ENCODE measurements at places on chromosomes 16 and 17.

GRCh38 chr17:22266231-22266630 lies 573.9 kb downstream of the KCNJ18 start:
- no peak for DNase-seq

GRCh38 chr16:21338537-21339268 lies 60.6 kb upstream of the CRYM start:
- no peak for DNase-seq

- DNase-seq: peak; percentile 63
Measured at GRCh38 chr16:87740441-87740840, 25.3 kb downstream of the KLHDC4 start.

DNA sequence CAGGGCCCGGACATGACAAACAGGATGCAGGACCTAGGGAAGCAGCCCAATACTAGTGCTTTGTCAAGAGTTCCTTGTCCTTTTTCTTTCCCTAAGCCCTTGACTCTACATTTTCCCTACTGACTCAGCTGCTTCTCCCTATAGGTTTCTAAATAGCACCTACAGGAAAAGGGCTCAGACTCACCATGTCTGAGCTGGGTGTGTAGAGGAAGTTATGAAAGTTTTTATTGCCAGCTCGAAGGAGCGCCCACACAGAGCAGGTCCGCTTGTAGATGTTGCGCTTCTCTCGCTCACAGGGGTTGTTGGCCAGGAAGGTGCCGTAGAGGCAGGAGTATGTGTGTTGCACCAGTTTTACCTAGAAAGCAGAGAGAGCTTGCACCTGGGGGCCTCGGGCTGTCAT lies 10.6 kb downstream of the MTMR4 start:
- DNase-seq: no peak

GRCh38 chr17:70787721-70788300 lies 618.5 kb downstream of the KCNJ2 start:
- no peak for DNase-seq

DNA sequence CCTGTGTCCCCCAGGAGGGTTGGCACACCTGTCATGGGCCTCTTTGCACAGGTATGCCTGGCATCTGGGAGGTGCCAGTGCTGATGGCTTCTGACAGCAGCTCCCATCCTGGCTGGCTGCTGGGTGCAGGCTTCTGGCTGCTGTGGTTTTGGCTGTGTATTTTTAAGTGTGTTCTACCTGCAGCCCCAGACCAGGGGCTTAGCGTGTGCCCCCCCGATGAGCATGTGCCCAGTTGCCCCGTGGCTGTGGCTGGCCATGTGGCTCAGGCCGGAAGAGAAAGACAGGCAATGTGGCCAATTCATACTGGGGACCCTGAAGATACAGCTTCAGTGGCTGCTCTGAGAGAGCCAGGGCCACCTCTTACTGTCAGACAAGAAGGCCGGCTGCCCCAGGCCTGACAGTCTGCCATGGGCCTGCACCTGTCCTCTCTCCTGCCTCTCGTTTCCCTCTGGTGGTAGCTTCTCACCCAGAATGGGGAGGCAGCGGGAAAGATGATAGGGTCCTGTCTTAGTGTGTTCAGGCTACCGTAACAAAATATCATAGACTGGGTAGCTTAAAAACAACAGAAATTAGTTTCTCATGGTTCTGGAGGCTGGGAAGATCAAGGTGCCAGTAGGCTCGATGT lies 37.6 kb upstream of the LGALS9 start:
- DNase-seq: no peak

DNA sequence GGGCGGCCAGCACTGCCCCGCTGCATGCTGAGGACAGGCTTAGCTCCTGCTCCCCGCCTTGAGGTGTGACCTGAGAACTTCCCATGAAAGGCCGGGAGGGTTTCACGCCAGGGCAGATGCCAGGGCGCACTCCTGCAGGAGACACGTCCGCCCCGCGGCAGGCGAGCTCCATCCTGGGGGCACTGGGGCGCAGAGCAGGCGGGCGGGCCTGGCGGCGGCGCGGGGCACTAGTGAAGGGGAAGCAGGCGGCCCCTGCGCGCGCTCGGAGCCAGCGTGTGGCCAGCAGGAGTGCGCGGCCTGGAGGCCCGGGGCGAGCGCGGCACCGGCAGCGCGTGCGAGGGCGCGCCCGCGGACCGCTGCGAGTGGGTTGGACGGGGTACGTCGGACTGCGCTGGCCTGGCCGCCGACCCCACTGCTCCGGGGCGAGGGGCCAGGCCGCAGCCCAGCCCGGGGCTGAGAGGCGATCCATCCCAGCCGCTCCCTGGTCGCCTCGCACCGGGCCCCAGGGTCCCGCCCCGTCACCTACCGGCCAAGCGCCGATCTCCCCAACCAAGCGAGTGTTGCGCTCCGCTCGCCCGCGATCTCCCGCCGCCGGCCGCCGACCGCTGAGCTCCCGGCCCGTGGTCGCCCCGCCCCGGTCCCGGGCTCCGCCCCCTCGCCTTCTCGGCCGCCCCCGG lies at the start of gene MAP3K14:
Gene MAP3K14, minus strand, starts transcription at position 587 of the 677 bp plus-strand sequence. CDS start 26,275 bp downstream, outside the sequence.
- DNase-seq: peak; percentile 58

DNA sequence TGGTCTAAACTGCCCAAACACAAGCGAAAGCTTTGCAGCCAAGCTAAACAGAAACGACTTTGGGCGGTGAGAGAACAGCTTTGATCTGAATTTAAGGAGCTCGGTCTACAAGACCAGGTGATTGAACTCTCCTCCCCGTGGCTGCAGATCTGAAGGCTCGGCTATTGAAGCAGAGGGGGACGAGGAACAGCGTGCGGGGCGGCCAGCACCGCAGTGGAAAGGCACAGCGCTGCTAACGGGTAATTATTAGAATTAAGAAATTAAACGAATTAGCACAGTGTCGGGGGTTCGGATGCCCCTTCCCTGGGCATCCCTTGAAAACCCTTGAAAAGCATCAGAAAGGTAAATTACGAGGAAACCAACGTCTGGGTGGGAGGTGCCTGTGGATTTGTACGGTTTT lies 431 bp downstream of the TEKT3 start:
- DNase-seq: no peak

- no peak for DNase-seq
Measured at GRCh38 chr17:38663964-38664644, 10.7 kb downstream of the EPOP start.

- peak; percentile 12 for DNase-seq
Measured at GRCh38 chr16:84013787-84014569, 28.6 kb downstream of the SLC38A8 start.
